CD8-positive, alpha-beta T cell (primary cell): ENCODE measurements at places on chromosomes 16 and 17. TPM values are rescaled to one million over a fixed set of nuclear protein-coding genes. Genes with fewer than 3 reads are reported as not detected.
A peak's percentile ranks its signal among the peaks of the same experiment; 100 is the strongest.

Gene SPNS3
- total RNA-seq, result 3.4 TPM

DNA sequence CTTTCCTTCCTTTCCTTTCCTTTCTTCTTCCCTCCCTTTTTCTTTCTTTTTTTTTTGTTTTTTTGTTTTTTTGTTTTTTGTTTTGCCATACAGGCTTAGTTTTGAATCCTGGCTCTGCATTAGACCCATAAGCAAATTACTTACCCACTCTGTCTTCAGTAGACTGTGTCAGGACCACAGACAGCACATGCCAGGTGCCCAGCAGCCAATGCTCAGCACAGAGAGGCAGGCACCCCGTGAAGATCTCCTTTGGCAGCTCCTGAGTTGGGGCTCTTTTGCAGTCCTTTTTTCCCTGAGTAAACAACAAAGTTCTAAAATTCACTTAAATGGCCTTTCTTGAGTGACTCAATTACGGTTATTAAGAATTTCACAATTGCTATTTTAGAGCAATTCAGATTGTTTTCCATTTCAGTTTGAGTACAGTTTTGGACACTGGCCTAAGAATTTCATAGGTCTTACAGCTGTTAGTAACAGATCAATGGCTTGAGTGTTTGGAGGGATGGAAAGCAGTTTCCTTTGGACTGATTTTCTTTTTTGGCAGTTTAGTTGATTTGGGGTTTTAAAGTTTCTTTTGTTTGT is 26.2 kb upstream of the SLC5A11 start:
- DNase-seq, result no peak

GRCh38 chr16:27428026-27428785 is 26.2 kb downstream of the IL21R start:
- DNase-seq, result peak; percentile 9

Gene PIK3R6
- total RNA-seq, result 0.56 TPM
